NCI-H1694 (cell line): ENCODE measurements at places on chromosomes 2 and 18.
A peak's percentile ranks its signal among the peaks of the same experiment; 100 is the strongest.

- DNase-seq: no peak
Measured at GRCh38 chr18:58097121-58097906, 53.3 kb downstream of the NEDD4L start.

- peak; percentile 35 for DNase-seq
Measured at GRCh38 chr2:223093436-223094241, 41.6 kb downstream of the KCNE4 start.

GRCh38 chr2:185668710-185669109 is 69.9 kb upstream of the FSIP2 start:
- no peak for DNase-seq

DNA sequence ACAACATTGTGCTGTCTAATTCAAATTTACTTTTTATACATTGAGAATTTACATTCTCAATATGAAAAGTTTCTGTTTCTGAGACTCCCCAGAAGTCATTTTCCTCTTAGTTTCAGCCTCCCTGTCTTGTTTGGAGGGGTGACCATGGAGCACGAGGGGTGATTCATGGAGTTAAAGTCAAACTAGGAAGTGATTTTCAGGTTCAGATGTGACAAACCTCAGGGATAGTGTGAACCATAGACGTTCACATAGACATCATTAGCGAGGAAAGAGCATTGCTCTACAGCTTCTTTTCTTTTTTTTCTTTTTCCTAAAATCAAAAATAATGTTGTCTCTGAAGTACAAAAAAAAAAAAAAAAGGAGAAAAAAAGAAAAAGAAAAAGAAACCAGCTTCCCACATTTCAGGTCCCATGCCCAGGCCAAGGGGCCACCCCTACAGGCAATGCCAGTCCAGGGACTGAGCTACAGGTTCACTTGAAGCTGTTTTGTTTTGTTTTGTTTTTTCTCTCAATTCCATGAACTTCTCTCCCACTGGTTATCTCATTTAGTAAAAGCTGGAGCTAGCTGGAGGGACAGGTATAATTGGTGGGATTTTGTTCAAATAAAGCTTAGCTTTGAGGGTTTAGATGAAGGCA is 18.1 kb upstream of the LCLAT1 start:
- DNase-seq: no peak

GRCh38 chr2:162458240-162458639 is 114.3 kb downstream of the GCA start:
- DNase-seq: no peak

DNA sequence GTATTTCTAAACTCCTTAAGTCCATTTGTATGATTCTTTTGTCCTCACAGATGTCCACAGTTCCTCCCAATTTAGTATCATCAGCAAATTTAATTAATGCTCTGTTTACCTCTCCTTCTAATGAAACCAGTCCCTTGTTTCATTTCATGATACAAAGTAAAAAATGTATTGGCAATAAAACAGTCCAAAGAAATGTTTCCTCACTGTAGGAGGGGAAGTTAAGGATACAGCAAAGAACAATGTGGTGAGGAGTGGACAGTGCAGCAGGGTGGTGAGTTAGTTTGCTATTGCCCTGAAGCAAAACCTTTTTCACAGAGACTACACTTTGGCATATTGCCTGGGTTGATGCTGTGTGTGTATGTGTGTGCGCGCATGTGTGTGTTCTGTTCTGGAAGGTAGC is 401.5 kb downstream of the ARHGAP15 start:
- DNase-seq: no peak

- no peak for DNase-seq
Measured at GRCh38 chr18:67582488-67582887, 66.0 kb upstream of the DSEL start.

GRCh38 chr2:233247744-233248143 is 3.7 kb upstream of the ATG16L1 start:
- no peak for DNase-seq

GRCh38 chr2:186713691-186714090 is 19.8 kb downstream of the FAM171B start:
- no peak for DNase-seq

- DNase-seq: no peak
Measured at GRCh38 chr2:158473719-158474392, 17.1 kb downstream of the PKP4 start.

- DNase-seq: no peak
Measured at GRCh38 chr2:157271590-157272203, 14.2 kb downstream of the GALNT5 start.

DNA sequence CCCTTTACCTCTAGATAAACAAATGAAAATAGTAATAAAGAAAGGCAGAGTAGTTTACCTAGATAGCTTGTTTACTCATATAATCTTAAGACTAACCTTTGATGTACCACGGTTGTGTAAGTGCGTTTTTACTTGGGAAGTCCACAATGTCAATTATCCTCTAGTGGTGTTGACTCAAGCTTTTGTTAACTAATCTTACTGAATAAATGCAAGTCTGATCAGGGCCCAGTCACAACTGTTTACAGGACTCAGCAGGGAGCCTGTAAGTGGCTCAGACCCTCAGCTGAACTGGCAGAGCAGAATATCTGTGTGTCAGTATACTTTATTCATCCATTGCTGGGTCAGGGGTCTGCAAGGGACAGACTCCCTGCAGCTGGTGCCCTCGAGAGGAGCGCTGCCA is 98.1 kb upstream of the ACAA2 start:
- DNase-seq: no peak

DNA sequence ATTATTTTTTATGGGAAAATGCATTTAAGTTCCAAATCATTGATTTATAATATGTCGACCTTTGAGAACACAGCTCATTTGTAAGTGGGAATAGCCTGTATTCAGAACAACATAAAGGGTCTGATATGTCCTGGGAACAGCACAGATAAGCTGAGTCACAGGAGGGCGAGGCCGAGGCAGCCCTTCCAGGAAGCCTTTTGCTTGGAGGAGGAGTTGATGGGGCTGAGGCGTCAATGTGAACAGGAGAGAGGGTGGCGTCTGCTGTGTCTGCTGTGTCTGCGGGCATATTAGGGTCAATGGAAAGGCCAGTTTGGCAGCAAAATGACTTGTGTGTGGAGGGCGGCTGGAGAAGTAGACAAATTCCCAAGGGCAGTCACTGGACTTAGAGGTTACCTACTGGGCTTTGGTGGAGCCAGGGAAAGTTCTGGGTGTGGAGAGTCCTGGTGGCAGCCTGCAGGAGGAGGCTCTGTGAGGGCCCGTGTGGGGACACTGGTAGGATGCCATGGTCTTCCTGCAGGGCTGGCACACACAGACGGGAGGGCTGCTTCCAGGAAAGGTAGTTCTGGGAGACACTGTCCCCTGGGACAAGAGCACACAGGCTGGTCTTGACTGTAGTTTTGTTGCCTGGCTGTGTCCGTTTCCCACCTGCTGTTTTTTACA is 128.1 kb downstream of the GLI2 start:
- DNase-seq: no peak

DNA sequence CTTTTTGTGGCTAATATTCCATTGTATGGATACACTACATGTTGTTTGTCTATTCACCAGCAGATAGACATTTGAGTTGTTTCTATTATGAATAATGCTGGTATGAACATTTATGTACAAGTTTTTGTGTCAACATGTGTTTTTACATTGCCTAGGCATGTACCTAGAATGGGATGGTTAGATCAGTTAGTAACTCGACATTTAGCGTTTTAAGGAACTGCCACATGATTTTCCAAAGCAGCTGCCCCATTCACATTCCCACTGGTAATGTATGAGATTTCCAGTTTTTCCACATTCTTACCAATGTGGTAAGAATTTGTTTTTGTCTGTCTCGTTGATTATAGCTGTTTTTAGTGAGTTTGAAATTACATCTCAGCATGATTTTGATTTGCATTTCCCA is 112.8 kb downstream of the FHOD3 start:
- no peak for DNase-seq

DNA sequence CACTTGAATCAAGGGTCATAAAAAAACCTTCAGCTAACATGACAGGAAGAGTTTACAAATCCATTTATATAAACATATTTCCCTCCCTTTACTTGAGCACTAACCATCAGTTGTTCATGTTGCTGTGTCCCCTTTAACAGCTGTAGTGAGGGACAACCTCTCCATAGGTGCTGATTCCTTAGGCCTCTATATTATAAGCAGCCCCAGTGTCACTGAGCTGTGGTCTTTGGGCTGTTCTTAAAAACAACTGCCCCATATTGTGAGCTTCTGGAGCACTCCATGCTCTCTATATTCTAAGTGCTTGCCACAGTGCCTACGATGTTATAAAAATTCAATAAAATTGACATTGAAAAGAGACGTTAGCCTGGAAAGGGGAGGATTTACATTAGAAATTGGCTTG is 175.3 kb downstream of the ZNF385B start:
- no peak for DNase-seq
